ENCODE measurements at places on chromosomes 7 and 10.
A peak's percentile ranks its signal among the peaks of the same experiment; 100 is the strongest.

DNA sequence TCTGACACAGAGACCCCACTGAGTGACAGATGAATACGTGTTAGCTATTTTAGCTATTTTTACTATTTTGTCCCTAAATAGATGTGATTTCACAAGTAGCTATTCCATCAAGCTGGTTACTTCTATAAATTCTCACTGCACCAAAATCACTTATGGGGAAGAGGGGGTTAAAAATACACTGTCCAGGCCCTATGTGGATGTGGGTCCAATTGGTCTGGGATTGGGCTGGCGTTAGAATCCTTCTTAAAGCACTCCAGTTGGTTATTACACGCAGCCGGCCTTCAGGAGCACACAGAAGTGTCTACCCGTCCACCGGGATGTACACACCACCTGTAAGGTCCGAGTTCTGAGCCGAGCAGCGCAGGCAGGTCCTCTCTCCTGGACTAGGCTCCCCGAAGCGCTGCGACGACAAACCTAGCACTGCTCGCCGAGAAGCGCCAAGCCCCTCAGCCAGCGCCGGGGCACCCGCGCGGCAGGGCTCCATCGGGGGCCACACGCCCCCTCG lies 222.3 kb upstream of the MKLN1 start:
- no peak for DNase-seq

GRCh38 chr7:145850636-145851035 lies 266.0 kb upstream of the CNTNAP2 start:
- DNase-seq = no peak

GRCh38 chr7:22548313-22548712 lies 48.3 kb upstream of the STEAP1B start:
- peak; percentile 76 for DNase-seq

DNA sequence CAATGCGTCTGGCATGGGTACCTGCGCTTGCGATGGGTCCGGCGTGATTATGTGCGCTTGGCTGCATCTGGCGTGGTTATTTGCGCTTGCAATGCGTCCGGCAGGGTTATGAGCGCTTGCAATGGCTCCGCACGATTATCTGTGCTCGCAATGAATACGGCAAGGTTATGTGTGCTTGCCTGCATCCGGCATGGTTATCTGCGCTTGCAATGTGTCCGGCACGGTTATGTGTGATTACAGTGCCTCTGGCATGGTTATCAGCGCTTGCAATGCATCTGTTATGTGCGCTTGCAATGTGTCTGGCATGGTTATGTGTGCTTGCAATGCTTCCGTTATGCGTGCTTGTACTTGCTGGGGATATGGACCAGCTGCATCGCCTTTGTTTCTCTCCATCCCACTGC lies 37.7 kb downstream of the RBAK start:
- no peak for DNase-seq

DNA sequence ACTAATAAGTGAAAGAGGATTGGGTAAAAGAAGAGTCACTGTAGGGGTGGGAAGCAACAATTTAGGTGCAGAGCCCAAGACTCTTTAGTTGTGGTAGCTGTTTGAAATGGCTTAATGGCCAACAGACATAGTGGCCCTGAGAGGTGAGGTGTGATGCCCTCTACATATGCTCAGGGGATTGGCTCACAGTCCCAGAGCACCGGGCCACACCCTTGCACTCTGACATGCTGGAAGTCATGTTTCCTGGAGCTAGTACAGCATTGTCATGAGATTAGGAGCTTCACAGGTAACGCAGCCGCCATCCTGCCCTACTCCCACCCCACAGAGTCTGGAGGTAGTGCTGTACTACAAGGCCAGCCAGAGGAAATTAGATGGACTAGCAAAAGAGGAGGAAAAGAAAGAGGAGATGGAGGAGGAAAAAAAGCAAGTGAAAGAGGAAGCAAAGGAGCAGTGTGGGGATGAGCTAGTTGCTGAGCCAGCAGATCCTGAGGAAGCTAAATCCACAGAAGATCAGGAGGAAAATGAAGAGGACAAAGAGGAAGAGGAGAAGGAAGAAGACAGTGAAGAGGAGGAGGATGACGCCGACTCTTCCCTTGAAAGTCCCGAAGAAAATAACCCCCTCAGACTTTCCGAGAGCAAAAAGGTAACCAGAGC lies 14.8 kb upstream of the FLNC start:
- no peak for DNase-seq

DNA sequence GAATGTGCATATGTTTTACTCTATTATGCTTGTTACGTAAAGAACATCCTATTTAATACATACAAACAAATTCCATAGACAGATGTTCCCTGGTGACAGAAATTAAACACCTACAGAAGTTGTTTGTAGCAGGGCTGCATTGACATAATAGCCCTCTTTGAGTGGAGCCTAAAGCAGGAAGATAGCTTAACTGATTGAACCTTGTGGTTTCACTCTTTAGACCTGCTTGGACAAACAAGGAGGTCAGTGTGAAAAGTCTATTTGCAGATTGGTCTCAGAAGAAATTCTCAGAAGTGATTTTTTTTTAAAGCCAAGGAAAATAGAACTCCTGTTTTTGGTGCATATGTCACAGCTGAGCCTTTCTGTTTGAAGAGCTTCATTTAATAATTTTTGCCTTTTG lies 121.3 kb downstream of the PPP1R9A start:
- DNase-seq = peak; percentile 48

- no peak for DNase-seq
Measured at GRCh38 chr7:154469652-154470051, 417.5 kb downstream of the DPP6 start.

DNA sequence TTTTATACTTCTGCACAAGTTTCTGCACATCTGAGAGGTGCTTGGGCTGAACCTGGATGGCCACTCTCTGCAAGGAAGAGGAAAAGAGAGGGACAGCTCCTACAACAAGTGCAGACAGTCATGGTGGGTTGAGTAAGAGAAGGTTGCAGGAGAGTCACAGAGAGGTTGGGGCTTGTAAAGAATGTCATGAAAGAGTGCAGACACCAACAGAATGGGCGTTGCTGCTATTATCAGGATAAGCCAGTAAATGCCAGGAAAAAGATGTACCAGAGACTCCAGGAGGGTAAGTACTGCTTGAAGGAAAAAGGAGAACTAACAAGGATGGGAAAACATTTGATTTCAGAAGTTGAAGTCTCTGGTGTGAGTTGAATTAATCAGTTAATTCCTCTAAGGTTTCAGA lies 77.8 kb upstream of the NRP1 start:
- no peak for DNase-seq

GRCh38 chr10:132807621-132808049 lies 21.7 kb upstream of the NKX6-2 start:
- no peak for DNase-seq

DNA sequence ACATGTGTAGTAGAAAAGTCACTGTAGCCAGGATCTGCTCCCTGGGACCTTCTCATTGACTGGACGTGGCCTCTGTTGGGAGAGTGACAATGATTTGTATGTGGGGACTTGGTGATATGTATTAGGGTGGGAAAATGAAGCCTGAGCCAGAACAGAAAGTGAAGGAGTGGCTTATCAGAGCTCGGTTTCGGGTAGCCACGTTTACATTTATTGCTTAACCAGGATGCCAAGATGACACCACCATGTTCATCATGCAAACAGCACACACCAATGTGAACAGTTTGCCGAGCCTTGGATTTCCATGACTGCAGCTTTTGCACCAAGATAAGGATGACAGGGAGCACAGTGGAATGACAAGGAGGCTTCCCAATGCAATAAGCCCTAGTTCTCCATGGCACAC lies 112.8 kb upstream of the STK17A start:
- DNase-seq = no peak

- DNase-seq = no peak
Measured at GRCh38 chr7:116139007-116139406, 71.3 kb upstream of the TES start.

GRCh38 chr10:132666705-132667341 lies 119.1 kb downstream of the NKX6-2 start:
- no peak for DNase-seq

DNA sequence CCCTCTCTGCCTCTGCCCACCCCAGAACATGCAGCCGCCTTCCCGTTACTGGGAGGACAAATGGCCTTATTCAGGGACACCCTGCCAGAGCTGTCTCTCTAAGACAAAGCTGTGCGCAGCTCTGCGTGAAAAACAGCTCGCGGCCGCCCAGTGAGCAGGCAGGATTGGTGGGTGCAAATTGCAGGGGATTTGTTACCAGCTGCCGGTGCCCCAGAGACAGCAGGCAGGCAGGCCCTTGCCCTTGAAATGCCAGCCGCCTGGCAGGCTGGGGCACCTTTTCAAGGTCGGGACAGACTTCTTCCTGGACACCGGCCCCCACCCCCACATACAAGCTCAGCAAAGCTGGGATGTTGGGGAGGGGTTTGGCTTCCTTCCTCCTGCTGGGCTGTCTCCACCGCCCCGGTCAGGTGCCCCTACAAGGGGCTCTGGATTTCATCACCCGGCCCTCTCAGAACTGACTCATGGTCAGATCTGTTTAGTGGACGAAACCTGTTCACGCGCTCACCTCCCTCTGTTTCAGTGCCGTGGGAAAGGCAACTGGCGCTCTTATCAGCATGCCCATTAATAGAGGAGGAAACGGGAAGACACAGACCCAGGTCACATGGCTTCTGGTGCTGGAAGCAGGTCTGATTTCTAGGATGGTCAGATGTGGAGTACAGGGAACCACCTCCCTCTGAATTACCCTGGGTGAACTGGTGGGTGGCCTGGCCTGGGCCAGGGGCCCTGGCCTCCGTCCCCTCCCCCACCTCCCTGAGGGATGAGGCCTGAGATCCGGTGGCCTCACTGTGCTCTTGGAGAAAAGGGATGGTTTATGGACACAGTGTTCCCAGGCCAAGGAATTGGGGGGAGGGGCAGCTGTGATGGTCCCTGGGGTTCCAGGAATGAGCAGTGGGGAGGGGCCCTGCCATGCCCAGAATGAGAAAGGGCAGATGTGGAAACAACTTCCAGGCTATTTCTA lies 123.9 kb upstream of the PPIF start:
- no peak for DNase-seq

DNA sequence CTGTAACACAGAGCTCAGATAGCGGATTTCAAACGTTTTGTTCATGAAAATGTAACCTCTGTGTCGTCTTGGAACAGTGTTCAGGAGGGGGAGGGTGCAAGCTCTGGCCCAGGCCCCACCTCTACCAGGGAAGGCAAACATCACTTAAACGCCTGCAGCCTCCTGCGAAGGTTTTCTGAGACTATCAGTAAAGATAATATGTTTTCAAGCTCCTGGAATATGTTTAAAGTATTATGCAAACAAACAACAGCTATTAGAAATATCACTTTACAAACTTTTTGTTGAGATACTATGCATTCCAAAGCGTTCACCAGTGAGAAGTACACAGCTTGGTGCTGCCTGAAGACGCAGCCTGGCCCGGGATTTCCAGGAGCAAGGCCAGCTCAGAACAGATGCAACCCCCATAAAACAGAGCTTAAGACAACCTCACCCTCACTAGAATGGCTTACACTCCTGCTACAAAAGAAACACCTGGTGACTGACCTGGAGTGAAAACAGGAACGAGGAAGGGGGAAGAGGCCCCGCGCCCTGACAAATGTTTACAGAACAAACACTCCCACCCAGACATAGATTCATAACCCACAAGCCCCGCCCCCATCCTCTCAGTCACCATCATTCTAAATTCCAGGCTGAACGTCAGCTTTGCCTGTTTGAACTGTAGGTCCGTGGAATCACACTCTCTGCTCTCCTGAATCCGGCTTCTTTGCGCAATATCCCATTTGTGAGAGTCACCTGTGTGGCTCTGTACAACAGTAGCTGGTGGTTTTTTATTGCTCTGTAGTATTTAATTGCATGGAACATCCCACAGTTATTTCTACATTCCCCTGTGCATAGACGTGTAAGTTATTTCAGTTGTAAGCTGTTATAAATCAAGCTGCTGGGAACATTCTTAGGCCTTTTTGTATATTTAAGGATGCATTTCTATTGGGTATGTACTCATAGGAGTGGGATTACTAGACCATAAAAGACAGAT lies 155.0 kb downstream of the PTPRN2 start:
- DNase-seq = peak; percentile 99

DNA sequence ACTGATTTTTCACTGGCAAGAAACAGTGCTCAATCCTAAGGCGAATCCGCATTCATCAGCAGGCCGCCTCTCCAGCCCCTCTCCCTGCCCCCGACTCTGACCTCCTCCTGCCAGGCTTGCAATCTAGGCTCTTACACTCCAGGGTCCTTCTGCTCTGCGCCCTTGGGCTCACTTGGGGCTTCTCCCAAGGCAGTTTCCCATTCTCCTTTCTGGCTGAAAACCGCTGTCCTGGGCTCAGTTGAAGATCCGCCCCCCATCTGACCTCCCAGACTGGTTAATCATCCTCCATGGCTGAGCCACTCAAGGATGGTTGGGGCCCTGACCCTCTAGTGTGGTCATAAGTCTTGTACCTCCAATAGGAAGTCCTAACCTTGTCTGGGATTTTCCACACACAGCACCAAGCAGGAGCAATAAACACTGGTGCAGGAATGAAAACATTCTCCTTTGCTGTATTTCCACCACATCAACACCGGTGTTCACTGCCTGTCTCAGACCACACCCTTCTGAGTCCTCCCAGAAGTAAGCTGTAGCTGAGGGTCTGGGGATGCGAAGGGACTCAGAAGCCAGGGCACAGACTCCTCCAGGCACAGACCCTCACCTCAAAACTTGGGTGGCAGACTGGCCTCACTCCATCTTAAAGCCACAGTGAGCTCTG lies 42.4 kb downstream of the TNS3 start:
- no peak for DNase-seq

GRCh38 chr10:129030996-129031843 lies 435.8 kb upstream of the MGMT start:
- DNase-seq = peak; percentile 20

DNA sequence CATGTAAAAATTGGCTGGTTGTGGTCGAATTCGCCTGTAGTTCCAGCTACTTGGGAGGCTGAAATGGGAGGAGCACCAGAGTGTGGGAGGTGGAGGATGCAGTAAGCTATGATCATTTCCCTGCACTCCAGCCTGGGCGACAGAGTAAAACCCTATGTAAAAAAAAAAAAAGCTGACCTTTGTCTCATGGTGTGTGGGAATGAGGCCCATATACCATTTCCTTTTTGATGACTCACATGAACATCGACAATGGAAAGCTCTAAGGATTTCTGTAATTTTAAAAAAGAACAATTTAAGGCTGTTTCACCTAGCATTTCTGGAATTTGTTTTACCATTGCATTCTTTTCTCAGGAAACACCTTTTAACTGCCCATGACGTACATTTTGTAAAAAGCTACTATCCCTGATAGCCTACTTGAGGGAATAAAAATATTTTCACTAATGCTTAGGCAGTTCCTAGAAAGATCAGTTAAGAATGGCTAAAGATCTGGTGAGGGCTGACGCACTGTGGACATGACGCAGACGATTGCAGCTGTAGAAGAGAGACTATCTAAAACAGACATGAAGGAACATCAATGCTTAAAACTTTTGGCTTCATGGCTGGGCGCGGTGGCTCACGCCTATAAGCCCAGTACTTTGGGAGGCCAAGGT lies 400.6 kb upstream of the IGFBP3 start:
- no peak for DNase-seq

DNA sequence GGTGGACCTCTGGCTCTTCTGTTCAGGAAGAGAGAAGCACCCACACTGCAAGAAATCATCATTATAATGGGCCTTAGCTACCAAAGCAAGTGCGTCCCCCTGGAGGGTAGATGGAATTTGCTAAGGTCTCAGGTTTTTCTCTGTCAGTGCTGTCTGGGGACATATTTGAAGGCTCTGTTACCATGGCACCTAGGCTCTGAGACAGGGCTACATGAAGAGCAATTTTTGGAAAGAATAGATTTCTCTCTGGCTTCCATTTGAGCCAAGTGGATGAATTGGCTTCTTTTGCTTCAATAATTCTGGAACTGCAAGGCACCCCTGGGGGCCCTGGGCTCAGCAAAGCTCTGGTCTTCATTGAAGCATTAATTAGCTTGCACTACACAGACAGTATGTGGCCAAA lies 349.1 kb upstream of the GALNT17 start:
- no peak for DNase-seq

Data from NCI-H1417 (cell line).